ENCODE measurements at places on chromosomes 6 and 20.

DNA sequence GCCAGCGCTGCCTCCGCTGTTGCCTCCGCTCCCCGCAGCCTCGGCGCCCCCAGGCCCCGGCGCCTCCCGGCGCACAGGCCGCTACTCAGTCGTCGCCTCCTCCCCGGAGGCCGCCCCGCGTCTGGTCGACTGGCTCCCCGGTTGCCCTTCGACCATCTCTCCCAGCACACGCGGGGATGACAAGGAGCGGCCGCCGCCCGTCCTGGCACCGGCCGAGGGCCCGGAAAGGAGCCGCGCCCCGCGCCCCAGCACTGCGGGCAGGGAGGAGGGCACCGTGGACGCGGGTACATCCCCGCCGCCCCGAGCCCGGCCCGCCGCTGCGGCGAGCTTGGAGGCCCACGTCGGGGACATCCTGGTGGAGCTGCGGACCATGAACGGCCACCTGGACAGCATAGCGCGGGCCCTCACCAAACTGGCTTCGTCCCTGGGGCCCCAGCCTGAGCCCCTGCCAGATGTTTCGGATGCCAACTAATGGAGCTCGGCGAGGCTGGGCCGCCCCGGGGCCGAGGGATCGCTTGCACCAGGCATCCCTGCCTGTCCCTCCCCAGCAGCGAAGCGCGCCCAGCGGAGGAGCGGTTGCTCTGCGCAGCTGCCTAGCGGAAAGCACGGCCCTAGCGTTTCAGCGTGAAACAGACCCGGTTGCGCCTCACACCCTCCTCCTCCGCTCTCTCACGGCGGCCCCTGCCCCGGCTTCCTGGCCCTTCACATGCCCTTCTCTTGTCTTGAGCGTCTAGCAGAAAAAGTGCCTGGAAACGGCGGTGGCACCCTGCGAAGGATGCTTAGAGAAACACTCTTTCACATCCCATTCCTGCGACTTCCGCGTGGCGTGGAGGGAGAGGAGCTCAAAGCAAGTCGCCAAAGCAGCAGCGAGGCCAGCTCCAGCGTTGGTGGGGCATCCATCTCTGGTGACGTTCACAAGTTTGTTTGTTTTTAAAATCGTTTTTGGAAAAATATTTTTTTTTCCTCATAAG lies 285.8 kb upstream of the SUPT3H start:
- peak; percentile 19 for DNase-seq

GRCh38 chr20:38671186-38671585 lies 53.1 kb upstream of the SLC32A1 start:
- DNase-seq = no peak

DNA sequence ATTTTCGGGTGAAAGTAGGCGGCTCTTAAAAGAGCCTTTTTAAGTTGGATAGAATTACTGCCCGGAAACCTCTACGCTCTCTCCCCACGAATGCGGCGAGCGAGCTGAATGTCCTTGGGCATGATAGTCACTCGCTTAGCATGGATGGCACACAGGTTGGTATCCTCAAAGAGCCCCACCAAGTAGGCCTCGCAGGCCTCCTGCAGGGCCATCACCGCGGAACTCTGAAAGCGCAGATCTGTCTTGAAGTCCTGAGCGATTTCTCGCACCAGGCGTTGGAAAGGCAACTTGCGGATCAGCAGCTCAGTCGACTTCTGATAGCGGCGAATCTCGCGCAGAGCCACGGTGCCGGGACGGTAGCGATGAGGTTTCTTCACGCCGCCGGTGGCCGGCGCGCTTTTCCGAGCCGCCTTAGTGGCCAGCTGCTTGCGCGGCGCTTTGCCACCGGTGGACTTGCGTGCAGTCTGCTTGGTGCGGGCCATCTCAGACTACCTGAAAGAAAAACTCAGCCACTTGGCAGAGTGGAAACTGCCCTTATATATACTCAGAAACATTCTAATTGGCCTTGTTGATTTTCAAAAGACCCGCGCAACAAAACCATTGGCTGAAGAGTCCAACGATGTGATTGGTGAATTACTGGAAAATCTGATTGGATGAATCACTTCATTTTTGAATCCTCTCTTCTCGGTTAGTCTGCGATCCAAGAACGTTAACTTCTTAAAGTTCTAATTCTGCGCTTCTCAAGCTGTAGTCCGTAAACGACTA lies 93.9 kb upstream of the BTN3A2 start:
- peak; percentile 68 for DNase-seq

DNA sequence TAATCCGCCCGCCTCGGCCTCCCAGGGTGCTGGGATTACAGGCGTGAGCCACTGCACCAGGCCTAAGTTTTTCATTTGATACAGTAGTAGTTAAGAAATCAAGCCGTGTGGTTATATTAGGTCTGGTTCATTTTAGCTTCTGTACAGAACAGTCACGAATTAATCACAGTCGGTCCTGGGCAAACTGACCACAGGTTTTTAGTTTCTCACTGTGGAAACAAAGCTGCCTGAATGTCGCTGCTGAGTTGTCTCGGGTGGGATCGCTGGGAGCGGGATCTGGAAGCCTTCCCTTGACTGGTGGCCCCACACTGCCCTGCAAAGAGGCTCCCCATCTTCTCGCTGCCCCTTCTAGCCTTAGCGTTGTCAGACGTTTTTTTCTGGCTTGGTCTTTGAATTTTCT lies 18.6 kb downstream of the UCKL1 start:
- DNase-seq = no peak

DNA sequence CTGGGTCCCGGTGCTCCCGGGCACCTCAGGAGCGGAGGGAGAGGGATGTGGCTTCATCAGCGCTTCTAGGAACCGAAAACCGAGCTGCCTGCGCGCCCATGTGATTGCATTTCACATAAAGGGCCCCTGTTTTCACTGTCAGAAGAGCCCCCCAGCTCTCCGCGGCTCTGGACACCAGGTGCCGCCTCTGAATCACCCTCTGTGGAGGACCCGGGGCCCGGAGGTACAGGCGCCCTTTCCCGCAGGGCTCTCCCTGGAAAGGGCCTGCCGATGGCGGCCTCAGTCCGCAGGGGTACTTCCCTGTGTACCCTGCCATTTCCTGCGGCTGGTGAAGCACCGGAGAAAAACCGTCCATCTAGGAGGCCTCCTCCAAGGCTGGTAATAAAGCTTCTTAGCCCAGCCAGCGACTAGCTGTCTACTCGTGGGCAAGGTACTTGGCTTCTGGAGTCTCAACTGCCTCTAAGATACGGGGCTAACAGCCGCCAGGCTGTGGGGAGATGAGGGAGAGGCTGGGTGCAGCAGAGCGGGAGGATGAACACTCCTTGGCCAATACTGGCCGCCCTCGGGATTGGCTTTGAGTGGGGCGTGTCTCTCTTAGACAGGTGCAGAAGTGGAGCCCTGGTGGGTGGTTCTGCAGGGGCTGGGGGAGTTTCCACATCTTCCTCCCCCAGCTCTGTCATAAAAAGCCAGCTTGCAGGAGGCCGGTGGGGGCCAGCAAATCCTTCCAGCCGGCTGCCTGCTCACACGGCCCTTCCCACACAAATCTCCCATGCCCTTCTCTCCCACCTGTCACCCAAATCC lies 1.6 kb downstream of the PPP1R16B start:
- DNase-seq = peak; percentile 25

- no peak for DNase-seq
These were observed 43.2 kb upstream of the PLCB4 start for GRCh38 chr20:9025643-9026042.

DNA sequence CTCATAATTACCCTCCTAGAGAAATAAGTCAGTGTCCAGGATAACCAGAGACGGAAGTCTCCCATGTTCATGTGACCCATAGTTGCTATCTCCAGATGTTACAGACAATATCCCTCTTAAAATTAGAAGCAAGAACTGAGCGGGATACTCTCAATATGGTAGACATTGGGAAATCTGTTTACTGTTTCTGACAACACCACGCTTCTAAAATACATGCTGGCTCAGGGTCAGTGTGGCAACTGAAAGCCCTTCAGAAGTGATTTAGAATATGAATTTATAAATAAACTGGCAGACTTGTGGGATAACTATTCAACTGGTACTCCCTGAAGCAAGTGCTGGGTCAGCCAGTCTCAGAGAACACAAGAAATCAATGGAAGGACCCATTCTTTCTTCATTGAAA lies 108.6 kb downstream of the TASP1 start:
- DNase-seq = no peak

GRCh38 chr20:1820138-1821079 lies 74.8 kb upstream of the SIRPA start:
- DNase-seq = no peak

DNA sequence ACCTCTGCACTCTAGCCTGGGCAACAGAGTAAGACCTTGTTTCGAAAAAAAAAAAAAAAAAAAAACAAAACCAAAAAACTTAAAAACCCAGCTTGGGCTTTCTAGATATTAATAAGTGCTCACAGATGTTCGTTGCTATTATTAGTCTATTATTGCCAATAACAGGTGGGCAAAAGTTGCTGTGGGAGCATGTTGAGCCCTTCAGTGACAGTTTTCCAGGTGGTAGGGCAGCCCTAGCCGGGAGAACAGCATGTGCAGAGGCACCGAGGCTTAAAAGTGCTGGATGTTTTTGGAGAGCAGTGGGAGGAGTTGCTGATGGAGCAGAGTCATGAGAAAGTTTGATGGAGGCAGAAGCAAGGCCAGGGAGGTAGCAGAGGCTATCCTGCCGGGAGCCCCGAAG lies 4.4 kb downstream of the PPP1R16B start:
- DNase-seq = no peak

- no peak for DNase-seq
These were observed 129.1 kb downstream of the FOXA2 start for GRCh38 chr20:22455259-22455658.

DNA sequence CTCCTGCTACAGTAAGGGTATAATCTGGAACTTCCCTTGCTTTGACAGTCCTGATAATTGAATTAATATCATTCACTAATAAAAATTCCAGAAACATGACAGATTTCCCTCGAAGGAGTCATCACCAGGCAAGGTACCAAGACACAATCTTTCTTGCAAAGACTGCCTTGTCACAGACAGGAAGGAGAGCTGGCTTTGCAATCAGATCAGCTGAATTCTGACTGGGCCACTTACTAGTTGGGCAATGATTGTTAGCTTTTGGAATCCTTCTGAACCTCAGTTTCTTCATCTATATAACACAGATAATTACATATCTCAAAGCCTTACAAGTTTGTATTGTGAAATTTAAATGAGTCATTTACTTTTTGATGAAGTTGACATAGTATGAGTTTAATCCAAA lies 344.2 kb downstream of the RFPL4B start:
- no peak for DNase-seq

DNA sequence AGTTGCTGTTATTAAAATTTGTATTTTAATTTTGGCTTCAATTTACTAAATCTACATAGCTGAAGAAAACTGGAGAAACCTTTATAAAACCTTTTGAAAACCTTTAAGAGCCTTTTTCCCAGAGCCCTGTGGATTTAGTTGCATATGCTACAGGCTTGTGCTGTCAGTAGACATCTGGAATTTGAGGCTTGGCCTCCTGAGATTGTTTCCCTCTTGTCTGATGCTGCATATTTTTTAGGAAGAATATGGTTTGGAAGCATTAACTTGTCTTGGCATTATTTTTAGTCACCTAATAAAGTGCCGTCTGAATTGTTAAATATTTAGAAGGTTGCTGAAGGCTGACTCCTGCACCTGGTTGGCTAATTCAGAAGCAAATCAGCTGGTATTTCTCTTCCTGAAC lies 369.4 kb downstream of the UTRN start:
- no peak for DNase-seq

GRCh38 chr6:100465701-100466409 lies 1.1 kb upstream of the SIM1 start:
- no peak for DNase-seq

DNA sequence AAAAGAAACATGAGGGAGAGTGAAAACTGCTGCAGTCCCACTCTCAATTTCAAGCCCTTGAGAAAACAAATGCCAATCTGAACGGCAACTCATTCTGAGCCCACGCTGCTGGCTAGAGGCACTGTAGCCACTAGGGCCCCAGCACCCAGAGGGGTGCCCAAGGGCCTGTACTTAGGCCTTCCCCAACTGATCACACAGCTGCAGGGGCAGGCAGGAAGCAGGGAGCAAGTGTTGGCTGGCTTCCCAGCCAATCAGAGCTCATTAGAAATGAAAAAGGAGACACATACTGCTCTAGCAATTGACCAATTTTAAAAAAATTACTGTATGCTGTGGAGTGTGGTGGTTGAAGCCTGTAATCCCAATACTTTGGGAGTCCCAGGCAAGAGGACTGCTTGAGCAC lies 3.7 kb upstream of the BEND3 start:
- no peak for DNase-seq

- DNase-seq = no peak
These were observed 116.0 kb downstream of the CRYBG1 start for GRCh38 chr6:106476331-106477105.
